ENCODE measurements at places on chromosomes 5 and 9.

GRCh38 chr9:87160148-87161102 lies 213.1 kb upstream of the GAS1 start:
- no peak for DNase-seq

GRCh38 chr9:26264709-26265601 lies 586.7 kb upstream of the TUSC1 start:
- DNase-seq: no peak

- DNase-seq: no peak
Observed at GRCh38 chr5:39256477-39257235, 37.3 kb upstream of the FYB1 start.

DNA sequence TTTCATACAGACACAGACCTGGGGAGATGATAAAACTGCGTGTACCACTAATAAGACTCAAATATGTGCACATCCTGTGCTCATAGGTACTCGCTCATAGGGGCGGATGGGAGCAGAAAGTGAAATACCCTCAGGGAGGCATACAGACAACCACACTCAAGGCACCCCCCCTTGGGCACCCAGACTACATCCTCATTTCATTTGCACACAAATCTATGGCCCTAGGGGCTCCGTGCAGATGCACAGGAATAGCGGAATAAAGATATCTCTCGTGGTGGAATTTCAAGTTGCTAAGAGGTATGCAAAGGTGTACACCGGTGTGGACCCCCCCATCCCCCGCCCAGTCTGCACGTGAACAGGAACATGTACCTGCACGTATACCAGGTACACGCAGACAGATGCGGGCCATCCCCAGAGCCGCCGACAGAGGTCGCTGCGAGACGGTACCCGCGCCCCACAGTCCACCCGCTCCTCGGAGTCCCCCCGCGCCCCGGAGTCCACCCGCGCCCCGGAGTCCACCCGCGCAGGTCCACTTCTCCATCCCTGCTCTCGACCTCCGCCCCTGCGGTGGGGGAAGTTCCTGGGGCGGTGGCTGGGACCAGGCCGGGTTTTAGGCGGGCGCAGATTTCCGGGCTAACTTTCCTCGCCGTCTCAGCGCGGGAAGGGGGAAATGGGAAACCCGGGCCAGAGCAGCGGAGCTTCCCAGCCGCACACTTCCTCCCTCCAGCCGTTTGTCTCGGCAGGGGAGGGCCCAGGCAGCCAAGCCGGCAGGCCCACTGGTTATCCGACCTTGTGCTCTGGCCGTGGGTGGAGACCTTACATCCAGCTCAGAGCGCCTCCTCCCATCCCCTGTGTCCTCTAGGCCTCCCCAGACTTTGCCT lies 1.0 kb upstream of the IL12B start:
- DNase-seq: peak; percentile 51

- DNase-seq: peak; percentile 48
Observed at GRCh38 chr5:175444060-175444904, at the start of gene DRD1. Gene DRD1 (minus strand): TSS chr5:175444182. CDS start chr5:175443099, 1,083 bp downstream.

- no peak for DNase-seq
Observed at GRCh38 chr5:128276537-128277216, 193.1 kb downstream of the SLC12A2 start.

DNA sequence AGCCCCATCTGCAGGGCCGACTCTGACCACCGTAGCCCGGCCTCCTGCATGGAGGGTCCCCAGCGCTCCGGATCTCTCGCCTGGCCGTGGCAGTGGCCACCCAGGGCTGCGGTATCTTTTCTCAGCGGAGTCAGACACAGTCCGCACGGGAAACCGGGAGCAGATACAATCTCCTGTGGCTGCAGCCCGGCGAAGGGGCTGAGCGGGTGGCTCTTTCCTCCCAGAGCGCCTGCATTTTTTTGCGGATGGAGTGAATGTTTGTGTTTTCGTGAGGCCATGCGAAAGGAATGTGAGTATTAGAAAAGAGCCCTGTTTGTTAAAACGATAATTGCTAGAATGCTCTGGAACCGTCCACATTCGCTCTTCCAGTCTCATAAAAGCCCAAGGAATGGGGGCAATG lies 53.4 kb upstream of the PTCH1 start:
- DNase-seq: no peak

- no peak for DNase-seq
Observed at GRCh38 chr5:32562843-32563242, 22.5 kb upstream of the SUB1 start.

GRCh38 chr5:8053270-8053669 lies 184.3 kb downstream of the MTRR start:
- DNase-seq: no peak

DNA sequence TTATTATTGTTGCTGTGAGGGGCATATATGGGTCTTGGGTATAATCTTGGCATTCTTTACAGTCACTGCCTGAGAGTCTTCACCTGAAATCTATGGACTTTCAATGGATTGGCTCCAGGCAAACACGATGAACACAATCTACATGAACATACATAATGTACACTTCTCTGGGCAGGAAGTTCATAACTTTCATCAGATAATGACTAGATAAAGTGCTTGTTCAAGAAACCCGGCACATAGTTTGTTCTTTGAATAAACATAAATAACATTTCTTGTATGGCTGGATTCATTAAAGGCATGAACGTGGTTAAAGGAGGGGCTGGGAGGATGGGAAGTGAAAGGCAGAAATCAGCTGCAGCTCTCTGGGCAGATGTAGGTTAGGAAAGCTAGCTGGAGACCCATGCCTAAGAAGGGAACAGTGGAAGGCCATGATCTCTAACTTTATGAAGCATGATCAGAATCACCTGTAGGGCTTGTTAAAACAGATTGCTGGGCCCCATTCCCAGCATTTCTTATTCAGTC lies 306.9 kb upstream of the EFNA5 start:
- no peak for DNase-seq

DNA sequence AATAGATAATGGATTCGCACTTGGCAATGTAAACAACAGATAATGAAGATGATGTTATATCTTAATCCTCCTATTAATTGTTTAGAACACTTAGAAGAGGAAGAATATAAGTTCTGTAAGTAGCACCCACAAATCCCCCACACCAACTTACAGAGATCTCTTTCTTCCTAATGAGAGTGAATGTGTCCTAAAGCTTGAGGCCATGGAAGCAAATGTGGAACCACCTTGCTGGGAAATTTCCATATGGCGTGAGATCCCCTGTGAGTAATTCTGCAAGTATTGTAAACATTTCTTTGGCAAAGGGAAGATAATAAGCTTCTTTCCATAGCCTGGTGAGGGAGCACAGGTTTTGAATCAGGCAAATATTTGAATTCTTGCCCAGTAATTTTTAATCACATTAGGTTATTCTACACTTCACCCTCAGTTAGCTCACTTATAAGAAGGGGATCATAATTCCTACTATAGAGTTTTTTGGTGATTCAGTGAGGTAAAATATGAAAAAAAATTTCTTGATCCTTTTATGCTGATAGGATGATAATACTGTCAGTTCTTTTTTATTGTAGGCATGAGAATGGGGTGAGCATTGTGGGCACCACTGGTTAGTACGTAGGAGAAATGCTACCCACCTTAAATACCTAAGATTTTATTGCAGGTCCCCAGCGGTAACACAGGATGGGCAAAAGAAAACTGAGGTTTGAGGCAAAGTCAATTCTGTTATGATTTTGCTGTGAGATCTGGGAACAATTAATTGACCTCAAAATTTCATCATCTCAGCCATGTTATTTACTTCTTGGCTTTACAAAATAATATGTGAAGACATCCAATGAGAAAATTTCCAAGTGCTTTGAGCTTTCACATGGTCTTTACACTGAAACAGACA lies 574.8 kb downstream of the PSAT1 start:
- DNase-seq: no peak

DNA sequence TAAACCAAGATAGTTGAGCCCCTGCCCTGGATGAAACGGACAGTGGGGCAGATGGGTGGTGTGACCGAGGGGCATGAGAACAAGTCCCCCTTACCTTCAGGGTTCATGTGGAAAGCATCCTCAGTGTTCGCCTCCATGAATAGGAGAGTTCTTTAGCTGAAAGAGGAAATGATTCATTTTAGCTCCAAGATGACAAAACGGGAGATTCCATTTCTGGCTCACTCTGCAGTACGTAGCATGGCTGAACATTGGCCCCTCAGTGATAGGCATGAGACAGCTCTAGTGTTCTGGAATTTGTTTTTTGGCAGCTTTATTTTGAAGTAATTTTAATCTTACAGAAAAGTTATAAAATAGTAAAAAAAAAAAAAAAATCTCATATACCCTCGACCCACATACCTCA lies 70.2 kb upstream of the AGXT2 start:
- DNase-seq: no peak

- DNase-seq: no peak
Observed at GRCh38 chr5:95989283-95990048, 27.8 kb upstream of the ELL2 start.

DNA sequence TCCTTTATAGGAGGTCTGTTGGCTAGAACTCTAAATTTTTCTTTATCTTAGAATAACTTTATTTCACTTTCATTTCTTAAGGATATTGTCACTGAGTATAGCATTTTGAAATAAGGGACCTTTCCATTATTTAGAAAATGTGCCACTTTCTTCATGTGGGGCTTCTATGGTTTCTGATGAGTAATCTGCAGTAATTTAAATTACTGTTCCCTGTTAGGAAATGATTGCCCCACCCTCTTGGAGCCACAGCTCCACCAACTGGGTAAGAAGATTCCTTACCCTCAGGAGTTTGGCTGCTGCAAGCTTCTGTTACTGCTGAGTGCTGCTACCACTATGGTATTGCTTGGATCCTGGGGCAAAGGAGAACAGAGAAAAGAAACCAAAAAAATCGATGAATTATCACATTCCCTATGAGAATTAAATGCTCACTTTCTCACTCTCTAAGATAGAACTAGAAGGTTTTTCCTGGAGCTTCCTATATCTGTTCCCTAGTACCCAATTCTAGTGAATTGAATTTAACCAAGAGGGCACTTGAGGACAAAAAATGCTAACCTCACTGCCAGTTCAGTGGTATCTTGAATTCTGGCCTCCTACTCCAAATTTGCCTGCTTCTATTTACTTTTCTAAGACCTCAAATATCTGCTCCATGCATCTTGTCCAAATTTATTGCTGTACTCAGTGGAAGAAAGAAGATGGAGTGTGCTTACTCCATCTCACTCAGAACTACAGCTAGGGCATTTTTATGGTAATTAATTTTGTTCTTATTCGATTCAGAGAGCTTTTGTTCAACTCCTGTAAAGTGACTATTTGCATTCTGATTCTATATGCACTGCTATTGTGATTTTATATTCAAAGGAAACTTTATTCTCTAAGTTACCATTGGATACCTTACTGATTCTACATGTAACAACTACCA lies 2111.3 kb downstream of the MAT2B start:
- no peak for DNase-seq

GRCh38 chr5:15073453-15073852 lies 201.9 kb upstream of the ANKH start:
- no peak for DNase-seq

DNA sequence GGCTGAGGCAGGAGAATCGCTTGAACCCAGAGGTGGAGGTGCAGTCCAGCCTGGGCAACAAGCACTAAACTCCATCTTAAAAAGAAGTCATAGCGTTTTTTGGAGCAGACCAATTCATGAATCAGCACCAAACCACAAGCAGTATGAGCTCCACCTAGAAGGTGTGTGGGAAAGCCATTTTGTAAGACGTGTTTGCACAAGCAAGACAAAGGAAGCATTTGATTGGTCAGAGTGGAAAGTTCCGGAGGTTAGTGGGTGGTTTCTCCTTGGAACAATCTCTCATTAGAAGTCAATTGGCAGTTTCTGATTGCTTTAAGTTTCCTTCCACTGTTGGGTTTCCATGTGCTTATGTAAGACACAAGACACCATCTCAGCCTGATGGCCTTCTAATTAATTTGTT lies 5.0 kb downstream of the SRD5A1 start:
- no peak for DNase-seq

DNA sequence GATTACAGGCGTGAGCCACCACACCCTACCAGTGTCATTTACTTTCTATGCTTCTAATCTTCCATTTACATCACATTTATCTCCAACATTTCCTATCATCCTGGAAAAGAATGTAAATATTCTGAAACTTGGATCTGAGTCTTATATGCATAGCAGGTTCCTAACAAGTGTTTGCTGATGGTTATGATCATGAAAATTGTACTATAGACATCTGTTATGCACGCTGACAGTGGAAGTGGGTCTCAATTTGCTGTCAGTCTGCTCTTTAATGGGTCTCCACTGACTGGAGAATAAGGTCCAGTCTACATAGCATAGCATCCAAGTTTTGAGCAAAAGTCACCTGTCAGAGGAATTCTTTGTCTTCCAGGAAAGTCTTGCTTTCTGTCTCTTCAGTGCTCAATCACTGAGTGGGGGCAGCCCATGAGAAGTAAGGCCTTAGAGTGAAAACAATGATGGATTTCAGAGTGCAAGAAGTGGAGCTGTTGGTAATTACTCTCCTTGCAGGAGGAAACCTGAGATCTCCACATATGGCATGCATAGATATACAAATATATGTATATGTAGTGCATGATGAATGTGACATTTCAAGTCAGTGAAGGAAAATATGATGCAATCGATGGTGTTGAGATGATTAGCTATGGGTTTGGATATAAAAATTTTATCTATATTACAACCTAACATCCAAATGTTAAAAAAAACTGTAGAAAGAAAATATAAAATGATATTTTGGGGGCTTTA lies 29.2 kb upstream of the MSANTD3 start:
- DNase-seq: no peak

DNA sequence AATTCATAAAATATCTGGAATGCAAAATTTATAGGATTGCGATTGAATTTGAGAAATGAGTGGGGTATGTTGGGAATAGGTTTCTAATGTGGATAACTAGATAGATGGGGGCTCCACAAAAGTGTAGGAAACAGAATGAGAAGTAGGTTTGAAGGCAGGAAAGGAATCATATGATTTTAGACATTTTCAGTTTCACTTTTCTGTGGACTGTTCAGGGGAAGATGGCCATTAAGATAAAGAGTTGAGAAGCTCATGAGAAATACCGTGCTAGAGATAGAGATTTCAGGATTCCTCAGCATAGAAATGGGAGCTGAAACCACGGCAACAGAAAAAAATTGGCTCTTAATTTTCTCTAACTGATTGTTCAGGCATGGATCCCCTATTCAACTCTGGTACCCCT lies 163.4 kb upstream of the CD180 start:
- DNase-seq: no peak

DNA sequence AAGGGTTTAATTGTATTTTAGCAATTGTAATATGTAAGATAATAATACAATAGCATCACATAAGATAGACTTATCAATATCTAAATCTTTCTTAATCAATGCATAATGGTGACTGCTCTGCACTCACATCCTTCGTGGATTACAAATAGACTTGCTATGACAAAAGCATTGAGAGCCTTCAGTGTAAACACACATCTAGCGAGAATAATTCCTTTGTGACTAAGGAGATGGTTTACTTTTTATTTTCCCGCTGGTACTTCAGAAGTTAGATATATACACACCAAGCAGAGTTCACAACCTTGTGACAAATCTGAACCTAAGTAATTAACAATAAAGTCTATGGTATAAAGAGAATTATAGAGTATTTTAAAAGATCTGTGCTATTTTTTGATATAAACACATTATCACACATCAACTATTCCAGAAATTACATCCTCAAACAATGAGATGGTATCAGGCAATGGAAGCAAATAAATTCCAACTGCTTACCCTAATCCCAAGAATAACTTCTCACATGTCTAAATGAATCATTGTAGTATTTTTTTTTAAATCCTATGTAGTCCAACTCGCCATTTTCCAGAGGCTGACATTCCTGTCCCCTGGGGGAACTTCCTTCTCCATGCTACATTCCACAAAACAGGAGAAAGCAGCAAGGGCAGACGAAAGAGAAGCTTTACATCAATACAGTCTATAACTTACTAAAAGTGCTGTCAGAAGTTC lies 51.2 kb downstream of the MAPKAP1 start:
- DNase-seq: no peak
